Effector memory CD8-positive, alpha-beta T cell (primary cell): ENCODE measurements at places on chromosomes 7 and 10.

DNA sequence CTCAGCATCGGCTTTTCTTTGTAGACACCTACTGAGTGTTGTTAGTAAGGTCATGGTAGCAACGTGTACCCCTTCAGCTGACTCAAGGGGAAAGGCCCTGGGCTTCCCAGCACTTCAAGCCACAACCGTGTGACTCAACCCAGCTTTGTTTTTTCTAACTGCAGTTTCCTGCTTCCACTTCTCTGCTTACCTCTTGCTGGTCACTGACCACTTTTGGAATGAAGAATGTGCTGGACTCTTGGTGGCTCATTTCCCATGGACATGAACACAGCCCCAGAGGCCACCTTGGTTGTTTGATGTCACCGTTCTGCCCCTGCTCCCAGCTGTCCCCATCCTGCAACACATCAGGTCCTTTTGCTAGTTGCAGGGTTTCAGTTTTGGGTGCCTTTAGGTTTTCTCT lies 69.5 kb upstream of the ZNF438 start:
- DNase-seq = no peak

- no peak for DNase-seq
Measured at GRCh38 chr10:63437116-63437949, 28.4 kb downstream of the JMJD1C start.

DNA sequence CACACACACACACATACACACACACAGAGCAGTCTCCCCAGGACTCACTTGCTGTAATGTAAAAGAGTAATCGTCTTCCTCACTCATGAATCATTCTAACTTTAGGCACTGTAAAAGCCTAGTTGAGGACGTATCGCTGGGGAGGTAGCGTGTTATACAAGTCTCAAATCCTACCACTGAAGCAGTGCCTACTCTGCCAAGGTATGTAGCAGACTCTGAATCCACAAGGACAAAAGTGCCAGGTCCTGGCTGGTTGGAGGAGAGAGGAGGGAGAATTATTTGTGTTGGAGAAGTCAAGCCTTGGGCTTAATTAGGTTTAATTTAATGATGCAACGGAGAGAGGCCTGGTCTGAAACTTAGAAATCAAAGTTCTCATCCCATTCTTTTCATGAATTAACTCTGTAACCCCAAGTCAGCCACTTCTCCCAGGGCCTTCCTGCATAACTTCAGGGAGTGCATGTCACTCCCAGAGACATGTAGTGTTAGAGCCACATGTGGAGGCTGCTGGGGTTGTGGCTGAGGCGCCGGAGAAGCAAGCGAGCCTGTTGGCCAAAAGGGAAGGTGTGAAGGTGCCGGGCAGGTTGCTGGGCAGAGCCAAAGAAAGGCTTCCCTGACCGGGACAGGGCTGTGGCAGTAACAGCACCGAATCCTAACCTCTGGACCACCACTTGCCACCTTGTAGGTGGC lies 36.7 kb downstream of the NKX2-3 start:
- DNase-seq = no peak

DNA sequence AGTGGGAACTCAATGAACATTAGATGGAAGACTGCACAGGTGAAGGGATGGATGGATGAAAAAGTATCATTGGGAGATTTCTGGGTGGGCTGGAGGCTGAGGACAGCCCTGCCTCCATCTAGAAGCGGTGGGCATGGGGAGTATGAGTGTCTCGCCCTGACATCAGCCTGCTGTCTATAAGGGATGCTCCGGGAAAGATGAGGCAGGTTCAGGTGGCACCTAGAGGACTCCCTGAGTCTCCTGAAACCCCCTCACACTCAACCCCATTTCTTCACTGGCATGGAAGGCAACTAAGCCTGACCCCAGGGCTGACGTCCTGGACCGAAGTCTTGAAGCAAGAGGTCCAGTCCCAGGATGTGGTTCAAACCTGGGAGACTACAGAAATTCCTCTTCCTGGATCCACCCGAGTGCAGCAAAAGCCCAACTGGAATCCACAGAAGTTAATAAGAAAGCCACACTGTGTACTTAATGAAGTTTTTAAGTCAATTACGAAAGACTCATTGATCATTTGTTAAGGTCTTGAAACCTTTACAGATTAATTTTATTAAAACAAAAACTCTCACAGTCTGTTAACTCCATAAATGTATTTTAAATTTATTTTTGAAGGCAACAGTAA lies 238.8 kb downstream of the EMX2 start:
- no peak for DNase-seq

DNA sequence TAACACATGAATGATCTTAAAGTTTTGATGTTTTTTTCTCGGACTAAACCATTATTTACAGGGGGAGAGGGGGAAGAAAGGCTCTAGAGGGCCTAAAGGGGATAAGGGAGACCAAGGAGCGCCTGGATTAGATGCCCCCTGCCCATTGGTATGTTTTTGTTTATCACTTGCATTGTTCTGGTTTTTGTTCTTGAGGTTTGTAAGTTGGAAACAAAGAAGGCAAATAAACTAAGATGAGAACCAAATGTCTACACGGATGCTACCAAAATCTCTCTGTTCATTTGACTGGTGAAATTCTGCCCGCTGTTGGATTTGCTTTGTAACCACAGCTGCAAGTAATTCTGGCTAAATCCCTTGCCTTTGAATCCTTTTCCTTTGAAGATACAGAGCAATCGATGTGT lies 99.8 kb upstream of the MACROH2A2 start:
- DNase-seq = no peak

DNA sequence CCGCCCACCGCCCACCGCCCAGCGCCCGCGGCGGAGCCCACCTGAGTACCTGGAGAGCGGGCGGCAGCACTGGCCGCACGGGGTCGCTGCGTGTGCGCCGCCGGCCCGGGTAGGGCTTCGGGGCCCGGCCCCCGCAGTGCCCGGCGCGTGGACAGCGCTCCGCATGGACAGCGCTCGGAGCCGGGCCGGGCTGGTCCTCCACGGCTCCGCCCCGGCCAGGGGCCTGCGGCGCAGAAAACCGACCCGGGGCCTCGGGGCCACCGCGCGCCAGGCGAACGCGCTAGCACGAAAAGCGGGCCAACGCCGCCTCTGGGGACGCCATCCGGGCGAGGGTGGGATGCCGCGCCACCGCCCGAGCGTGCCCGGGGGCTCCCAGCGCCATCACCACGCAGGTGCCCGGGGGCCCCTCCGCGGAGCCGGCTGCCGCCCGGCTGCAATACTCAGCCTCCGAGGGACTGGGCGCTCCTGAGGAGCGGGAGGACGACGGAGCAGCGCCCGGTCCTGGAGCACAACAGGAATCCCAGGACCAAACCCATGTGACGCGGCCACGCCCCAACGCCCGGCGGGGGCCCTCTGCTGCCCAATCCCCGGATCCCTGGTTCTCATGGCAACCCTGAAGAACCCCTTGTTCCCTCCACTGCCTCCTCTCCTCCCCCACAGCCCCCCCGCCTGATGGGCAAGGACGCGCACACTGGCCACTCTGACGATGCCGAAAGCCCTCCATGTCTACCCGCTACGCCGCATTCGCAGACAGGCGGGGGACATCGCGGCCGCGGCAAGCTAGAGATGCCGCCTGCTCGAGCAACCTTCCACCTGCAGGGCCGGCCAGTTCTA lies at the start of gene GRB10:
TSS of gene GRB10 (minus strand) at position 522 of the 834 bp plus-strand sequence. CDS start 50,574 bp downstream, outside the sequence.
- DNase-seq = no peak

- no peak for DNase-seq
Measured at GRCh38 chr7:20019757-20020432, 197.3 kb downstream of the MACC1 start.

DNA sequence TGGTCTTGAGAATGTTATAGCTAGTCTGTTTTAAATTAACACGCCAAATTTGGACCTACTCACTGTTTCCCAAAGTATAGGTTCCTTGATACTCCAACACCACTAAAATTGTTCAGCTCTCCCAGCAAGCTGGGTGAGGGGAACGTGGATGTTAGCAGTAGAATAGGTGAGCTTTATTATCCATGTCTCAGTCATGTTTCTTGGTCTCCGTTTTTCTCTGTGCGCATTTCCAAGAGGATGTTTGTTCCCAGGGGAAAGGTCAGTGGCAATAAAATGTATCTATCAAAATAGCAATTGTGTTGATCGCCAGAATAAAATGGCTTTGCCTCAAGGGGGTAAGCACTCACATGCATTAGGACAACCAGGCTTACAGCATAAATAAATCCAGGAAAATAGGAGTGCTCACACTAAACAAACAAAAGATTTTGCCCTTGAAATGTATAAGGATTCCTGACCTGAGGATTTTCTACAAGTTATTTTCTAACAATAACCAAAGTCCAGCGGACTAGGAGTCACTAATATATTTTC lies 187.0 kb upstream of the C7orf33 start:
- DNase-seq = no peak

DNA sequence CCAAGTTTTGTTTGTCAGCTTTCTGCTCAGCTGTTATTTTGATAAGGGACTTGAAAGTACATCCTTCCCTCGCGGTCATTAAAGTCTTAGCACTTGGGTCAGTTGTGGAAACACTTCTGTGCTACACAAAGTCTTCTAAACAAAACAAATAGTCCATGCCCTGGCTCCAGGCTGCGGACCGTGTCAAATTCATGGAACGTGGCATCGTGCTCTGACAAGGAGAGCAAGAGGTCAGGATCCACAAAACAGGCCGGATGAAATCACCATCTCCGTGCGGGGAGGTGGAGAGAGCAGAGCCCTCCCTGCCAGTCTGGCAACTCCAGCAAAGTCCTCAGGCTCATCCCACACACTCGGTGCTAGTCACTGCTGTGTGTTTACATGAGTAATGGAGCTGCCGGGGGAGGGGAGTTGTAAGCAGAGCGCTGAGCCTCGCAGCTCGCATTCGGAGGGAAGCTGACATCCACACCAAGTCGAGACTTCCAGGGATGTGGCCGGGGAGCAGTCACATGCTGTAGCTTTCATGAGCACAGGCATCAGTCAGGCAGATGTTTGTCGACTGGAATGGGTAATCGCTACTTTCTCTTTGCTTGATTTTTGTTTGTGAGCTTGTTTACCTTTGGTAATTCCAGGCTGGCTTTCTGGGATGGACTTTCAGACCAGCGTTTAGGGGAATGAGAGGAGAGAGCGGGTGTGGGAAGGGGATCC lies 147.6 kb downstream of the ARID5B start:
- peak; percentile 39 for DNase-seq

DNA sequence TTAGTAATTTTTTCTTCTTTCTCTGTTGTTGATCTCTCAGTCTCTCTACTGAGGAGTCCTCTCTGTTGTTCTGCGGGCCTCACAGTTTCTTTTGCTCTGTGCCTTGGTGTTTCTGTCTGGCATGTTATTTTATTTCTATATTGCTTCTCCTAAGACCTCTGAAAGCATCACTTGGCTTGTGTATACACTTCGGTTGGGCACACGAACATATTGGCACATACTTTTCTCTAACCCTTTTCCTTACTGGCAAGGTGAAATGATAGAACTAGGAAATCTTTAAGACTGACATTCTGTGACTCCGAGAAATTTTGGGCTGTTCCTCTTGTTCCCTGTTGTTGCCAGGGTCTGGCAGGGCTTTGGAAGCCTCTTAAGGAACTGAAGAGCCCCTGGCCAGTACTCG lies 148.9 kb downstream of the CELF2 start:
- no peak for DNase-seq

- DNase-seq = no peak
Measured at GRCh38 chr7:103735377-103735776, 254.1 kb downstream of the RELN start.

- no peak for DNase-seq
Measured at GRCh38 chr7:85135977-85136376, 50.9 kb downstream of the SEMA3D start.

GRCh38 chr10:34255035-34255434 lies 560.1 kb downstream of the PARD3 start:
- no peak for DNase-seq

GRCh38 chr10:79555354-79556309 lies 4.6 kb downstream of the SFTPA2 start:
- DNase-seq = no peak

- peak; percentile 57 for DNase-seq
Measured at GRCh38 chr10:17029581-17030271, 99.9 kb downstream of the CUBN start.

- no peak for DNase-seq
Measured at GRCh38 chr7:151260471-151260870, 12.0 kb upstream of the SMARCD3 start.

- DNase-seq = no peak
Measured at GRCh38 chr7:137423321-137423720, 79.8 kb upstream of the PTN start.

GRCh38 chr7:36117203-36117840 lies 35.7 kb upstream of the EEPD1 start:
- DNase-seq = no peak

GRCh38 chr10:44963772-44964633 lies 4.4 kb downstream of the RASSF4 start:
- no peak for DNase-seq

DNA sequence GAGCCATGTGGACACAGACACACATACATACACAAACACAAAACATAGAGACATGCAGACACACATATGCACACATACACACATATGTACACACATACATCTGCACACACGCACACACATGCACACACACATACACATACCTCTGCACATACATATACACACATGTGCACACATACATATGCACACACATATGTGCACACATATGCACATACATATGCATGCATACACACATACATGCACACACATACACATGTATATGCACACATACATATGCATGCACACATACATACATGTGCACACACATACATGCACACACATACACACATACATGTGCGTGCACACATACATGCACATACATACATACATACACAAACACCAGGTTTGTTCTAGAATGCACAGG lies 236.3 kb upstream of the FOXK1 start:
- no peak for DNase-seq

DNA sequence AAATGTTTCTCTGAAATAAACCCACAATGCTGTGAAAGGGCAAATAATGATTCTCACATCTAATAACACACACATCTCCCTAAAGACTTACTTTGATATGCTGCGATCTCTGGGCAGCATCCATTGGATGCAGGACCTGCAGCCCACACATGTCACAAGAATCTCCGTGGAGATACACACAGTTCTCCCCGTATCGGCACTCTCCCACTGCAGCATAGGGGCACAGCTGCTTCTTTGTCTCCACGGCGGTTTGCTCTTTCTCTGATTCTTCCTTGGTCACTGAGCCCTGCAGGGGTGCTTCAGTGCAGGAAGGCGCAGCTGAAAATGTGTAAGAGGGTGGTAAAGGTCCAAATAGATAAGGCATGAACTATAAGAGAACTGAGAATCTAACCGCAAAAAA lies 20.4 kb downstream of the MKRN1 start:
- no peak for DNase-seq
